ENCODE measurements at places on chromosomes 1 and 21.
A peak's percentile ranks its signal among the peaks of the same experiment; 100 is the strongest.

DNA sequence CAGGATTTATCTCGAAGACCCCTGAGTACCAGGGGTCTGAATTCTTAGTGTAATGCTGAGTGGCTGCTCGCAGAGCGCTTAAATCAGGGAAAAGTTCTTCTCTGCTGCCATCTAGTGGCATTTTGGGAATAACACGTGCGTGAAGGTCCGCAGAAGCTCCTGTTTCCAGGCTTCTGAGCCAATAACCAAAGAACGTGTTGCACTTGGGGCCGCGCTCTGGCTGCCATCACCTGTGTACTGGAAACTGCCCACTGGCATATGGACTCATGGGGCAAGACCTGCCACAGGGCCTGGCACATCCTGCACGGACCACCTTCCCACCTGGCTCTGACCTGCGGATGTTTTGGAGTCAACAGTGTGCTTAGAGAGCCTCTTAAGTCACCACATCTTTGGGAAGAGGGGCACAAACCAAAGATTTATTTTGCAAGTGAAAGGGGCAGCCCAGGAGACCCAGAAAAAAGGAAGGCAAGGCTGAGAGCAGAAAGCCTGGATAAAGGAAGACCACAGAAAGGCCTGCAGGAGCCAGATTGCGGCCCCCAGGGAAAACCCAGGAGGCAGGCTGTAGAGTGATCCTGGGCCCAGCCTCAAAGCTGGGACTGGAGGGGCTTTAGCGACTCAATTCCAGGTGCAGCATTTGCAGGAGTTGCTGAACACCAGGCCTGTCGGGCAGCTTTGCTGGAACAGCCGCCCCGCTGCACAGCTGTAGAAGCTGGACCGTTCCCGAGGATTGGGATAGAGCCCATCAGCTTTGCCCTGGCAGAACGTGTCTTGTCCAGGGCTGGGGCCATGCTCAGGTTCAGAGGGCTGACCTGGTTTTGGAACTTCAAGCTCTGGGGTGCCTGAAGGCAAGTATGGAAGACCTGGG, 13.0 kb downstream of the CHIT1 start:
- DNase-seq = peak; percentile 17

- DNase-seq = no peak
Observed at GRCh38 chr21:36695283-36695634, 3.7 kb upstream of the SIM2 start.

GRCh38 chr1:232183266-232183800, 446.6 kb downstream of the SIPA1L2 start:
- no peak for DNase-seq

- no peak for DNase-seq
Observed at GRCh38 chr1:203172184-203173010, 3.2 kb downstream of the MYBPH start.

DNA sequence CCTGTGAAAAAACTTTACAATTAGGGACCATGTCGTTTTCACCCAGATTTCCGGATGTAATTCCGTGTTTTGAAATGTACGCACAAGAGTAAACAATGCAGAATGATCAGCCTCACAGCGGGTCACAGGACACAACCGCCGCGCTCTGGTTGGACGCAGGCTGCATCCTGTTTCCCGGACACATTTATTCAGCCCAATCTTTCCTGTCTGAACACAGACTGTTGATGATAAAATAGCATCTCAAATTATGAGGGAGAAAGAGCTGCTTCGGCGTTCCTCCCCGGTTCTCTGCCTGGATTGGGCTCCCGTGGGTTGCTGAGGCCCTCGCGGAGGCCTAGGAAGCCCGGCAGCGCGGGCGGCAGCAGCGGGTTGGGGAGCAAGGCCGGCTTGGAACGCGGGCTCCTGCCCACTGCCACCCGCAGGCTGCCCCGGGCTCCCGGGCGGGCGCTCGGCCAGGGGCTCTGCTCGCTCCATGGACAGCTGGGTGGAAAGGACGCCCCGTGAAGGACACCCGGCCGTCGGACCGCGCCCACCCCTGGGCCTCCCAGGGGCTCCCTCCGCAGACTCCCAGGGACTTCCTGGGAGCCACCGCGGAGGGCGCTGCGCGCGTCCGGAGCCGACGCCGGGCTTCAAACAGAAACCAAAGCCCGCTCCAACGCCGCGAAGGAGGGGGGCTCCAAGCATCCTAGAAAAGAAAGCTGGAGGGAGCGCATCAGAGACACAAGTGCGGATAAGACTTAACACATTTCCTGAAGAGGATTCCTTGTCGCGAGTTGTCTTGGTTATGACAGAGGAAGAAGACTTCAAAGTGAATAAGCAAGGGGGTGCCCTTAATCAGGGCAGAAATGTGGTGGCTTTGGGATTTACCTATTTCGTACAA, 122.3 kb downstream of the ESRRG start:
- DNase-seq = no peak
